ENCODE measurements at places on chromosomes 3 and 15.

- peak; percentile 47 for DNase-seq
Measured at GRCh38 chr3:54427941-54428871, 305.9 kb downstream of the CACNA2D3 start.

DNA sequence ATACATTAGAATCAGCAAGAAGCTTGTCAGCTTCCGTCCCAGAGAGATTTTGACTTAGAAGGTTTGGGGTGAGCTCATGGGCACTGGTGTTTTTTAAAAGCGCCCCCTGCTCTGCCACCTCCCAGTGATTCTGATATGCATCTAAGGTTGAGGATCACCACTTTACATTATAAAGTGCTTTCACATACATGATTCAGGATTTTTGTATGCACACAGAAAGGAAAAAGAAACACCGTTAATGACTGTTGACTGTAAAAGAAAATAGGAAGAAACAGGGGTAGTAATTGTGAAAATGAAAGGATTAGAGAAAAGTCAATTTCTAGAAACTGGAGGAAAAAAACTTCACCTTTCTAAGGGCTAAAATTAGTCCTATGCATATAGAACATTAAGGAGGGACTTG is 104.9 kb upstream of the ZBED2 start:
- DNase-seq: no peak

GRCh38 chr3:89565098-89565497 is 457.7 kb downstream of the EPHA3 start:
- no peak for DNase-seq

DNA sequence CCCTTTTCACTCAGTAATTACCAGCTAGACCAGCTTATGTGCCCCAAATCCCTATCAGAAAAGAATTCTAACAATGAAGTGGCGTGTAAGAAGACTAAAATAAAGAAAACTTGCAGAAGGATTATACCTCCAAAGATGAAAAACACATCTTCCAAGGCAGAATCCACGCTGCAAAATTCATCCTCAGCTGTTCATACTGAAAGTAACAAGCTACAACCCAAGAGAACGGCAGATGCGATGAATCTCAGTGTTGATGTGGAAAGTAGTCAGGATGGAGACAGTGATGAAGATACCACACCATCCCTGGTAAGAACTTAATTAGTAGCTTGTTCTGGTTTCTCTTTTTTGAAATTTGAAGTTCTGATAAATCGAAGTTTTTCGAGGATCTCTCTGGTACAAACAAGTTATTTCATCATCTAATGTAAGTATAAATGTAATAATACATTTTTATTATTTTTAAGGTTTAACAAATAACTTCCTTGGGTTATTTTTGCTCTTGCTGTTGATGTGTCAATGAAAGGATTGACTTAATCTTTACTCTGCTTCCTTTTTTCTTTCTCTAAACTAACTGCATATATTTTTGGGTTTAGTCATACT is 1.4 kb downstream of the WDR76 start:
- DNase-seq: no peak

- DNase-seq: no peak
Measured at GRCh38 chr3:149324332-149324731, 9.1 kb downstream of the TM4SF18 start.

DNA sequence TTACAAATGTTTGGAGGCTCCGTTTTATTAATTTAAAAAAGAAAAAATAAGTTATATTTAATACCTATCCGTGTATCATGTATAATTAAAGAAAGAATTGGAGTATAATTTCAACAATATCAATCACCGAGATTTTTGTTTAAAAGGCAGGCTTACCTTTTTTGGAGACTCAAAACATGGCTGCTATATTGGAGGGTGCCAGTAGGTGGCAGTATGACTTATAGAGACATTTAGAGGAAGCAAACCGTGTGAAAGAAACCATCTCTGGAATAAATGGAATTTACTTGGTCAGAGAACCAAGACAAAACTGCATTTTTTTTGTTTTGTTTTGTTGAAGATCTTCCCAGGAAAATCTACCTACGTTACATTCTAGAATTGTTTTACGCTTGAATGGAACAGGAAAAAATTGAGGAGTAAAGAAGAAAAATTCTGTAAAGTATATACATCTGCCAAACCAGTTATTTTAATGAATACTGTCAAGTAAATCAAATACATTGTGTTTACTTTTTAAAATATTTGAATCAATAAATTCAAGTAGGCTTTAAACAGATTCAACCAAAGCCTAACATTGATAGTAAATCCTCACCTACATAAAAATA is 802.6 kb upstream of the ALCAM start:
- peak; percentile 2 for DNase-seq

- no peak for DNase-seq
Measured at GRCh38 chr3:73480187-73480672, 144.5 kb downstream of the PDZRN3 start.

DNA sequence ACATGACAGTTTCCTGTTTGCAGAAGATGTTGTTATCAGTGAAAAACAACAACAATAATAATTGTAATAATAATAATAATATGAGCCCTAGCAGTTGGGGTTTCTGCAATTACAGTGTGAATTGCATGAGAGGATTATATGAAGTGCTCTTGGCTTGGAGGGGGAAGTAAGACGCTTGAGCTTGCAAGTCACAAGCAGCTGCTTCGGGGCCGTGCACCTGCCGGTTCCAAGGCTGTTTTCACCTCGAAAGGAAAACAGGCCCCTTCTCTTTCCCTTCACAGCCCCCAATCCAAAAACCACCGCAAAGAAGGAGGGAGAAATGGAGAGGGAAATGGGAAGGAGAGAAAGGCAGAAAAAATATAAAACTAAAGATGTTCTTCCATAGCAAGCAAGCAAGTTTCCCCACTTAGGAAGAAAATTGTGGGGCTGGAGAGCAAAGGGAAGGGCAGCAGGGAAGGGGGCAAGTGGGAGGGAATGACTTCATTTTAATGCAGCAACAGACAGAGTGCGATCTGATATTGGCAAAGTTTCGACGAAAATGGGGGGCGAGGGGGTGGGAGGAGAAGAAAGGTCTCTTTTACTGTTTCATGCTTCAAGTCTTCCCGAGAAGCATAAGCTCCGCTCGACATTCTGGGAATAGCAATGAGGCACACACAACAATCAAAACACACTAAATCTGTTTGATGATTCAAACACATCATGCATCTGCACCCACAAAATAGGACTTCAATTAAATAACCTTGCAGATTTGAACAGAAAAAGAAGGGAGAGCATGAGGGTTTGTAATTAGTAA is 284.2 kb upstream of the ATP11B start:
- no peak for DNase-seq

- DNase-seq: no peak
Measured at GRCh38 chr15:71397377-71397776, 282.1 kb downstream of the THSD4 start.

GRCh38 chr15:29756358-29757267 is 65.7 kb downstream of the TJP1 start:
- DNase-seq: no peak

GRCh38 chr3:28317438-28318022 is 31.0 kb upstream of the ZCWPW2 start:
- no peak for DNase-seq

DNA sequence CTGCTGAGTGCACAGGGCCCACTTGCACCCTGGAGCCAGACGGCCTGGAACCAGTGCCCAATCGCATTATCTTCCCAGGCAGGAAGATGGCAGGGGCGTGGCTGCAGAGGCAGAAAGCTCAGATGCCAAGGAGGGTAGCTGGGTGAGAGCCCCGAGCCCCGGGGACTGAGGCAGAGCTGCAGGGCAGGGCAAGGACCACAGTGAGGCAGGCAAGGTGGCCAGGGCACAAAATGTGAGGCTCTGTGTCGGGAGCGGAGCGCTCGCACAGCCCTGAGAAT is 1.6 kb upstream of the CCDC33 start:
- no peak for DNase-seq

DNA sequence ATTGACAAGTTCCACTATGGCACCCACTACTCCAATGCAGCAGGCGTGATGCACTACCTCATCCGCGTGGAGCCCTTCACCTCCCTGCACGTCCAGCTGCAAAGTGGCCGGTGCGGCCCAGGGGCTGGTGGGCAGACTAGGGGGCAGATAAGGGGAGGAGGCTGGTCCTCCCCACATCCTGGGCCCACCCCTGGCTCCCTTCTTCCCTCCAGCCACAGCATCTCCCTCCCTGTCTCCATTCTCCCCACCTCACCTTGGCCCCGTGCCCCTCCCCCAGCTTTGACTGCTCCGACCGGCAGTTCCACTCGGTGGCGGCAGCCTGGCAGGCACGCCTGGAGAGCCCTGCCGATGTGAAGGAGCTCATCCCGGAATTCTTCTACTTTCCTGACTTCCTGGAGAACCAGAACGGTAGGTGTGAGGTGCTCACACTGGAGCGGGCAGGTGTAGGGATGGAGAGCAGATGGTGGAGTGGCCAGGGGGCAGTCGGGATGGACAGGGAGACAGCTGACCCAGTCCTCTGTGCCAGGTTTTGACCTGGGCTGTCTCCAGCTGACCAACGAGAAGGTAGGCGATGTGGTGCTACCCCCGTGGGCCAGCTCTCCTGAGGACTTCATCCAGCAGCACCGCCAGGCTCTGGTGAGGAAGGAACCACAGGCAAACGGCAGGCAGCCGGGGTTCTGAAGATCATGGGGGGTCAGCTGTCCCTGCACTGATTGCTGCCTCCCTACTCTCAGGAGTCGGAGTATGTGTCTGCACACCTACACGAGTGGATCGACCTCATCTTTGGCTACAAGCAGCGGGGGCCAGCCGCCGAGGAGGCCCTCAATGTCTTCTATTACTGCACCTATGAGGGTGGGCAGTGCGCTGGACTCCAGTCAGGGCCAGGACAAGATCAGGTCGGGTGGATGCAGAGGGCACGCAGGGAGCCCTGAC is 26.0 kb downstream of the NBEAL2 start:
- DNase-seq: no peak
